ENCODE measurements at places on chromosomes 7 and 10.

DNA sequence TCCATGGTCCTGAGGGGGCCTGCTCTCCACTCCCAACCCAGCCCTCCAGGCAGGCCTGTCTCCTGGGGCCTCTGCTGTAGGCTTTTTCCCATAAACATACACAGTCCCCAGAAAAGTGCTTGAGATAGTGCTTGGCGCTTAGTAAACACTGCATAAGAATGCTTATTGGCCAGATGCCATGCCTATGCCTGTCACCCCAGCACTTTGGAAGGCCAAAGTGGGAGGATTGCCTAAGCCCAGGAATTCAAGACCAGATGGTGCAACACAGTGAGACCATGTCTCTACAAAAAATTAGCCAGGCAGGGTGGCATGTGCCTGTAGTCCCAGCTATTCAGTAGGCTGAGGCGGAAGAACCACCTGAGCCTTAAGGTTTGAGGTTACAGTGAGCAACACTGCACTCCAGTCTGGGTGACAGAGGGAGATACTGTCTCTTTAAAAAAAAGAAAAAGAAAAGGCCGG, 24.6 kb upstream of the ASL start:
- DNase-seq: no peak

GRCh38 chr7:69756235-69756634, 158.0 kb downstream of the AUTS2 start:
- DNase-seq: no peak

GRCh38 chr10:111988646-111989045, 194.9 kb downstream of the GPAM start:
- no peak for DNase-seq

- DNase-seq: no peak
These were observed 51.7 kb upstream of the PODXL start for GRCh38 chr7:131608116-131608500.

GRCh38 chr10:64076322-64076940, 555.2 kb downstream of the REEP3 start:
- DNase-seq: no peak

DNA sequence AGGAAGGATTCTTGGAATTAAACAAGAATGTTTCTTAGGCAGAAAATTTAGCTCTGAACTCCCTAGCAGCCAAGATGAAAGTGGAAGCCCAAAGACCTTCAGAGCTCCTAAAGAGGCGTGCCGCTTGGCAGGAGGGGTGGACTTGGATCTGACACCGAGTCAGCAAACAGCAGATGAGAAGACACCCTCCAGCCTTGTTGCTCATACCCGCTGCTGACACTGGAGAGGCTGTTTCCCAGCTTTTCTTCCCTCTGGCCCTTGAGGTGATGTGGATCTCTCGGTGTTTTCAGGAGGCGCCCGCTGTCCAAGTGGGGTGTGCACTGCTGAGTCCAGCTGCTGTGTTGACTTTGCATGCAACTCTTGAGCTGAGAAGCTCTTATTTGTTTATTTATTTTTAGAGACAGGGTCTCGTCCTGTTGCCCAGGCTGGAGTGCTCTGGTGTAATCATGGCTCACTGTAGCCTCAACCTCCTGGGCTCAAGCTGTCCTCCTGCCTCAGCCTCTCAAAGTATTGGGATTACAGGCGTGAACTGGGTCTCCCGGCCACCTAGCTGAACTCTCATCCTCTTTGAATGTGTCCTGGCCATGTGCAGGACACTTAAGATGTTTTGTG, 21.5 kb downstream of the SLC18A2 start:
- DNase-seq: no peak

DNA sequence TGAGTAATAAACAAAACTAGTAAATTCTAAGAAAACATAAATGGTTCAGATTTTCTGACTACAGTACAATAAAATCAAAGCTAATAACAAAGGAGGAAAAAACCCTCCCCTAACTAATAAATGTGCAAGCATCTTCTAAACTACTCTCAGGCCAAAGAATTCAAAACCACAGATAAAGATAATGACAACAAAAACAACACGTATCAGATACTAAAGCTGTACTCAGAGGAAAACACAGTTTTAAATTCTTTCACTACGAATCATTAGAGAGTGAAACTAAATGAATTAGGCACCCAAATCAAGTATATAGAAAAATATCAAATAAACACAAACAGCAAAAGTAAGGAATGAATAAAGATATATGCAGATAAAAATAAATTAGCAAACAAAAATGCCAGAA, 200.9 kb downstream of the TEX36 start:
- DNase-seq: no peak

DNA sequence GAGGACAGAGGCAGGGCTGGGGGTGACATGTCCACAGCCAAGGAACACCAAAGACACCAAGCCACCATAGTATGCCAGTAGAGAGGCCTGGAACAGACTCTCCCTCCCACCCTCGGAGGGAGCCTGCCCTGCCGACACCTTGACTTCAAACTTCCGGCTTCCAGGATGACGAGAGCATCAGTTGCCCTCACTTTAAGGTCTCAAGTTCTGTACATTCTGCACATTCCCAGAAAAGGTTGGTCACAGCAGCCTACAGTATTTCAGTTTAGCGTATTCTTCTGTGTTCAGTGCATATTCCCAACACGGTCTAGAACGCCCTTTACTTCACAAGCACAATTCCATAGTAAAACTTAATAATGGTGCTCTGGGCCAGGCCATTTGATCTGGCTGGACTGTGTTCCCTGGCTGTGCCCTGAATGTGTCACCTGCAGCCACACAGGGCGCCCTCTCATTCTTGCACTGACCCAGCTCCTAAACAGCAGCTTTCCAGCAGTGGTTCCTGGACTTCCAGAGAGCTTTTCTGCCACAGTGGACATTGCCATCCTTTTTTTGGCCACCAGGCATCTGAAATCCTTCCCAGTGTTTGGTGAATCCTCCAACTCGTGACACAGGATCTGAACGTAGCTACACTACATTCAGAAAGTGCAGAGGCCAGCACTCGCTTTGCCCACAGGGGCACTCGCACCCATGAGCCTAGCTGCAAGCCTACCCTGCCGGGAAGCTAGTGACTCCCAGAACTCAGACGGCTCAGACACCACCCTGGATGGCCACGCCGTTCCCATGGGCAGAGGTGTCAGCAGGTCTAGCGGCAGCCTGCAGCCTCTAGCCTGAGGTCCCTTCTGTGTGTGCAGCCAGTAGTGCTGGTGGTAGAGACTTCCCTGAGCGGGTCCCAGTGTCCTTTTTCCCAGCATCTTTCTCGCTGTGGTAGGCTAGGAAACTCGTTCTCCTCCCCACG, 36.4 kb upstream of the INSIG1 start:
- no peak for DNase-seq

Data from activated T-cell treated with anti-CD3 and anti-CD28 coated beads for 24 hours (primary cell).